ENCODE measurements at places on chromosomes 16 and 17.

- DNase-seq, result no peak
Observed at GRCh38 chr17:68169840-68170239, 78.0 kb upstream of the AMZ2 start.

- no peak for DNase-seq
Observed at GRCh38 chr16:58009856-58010416, 8.7 kb downstream of the USB1 start.

DNA sequence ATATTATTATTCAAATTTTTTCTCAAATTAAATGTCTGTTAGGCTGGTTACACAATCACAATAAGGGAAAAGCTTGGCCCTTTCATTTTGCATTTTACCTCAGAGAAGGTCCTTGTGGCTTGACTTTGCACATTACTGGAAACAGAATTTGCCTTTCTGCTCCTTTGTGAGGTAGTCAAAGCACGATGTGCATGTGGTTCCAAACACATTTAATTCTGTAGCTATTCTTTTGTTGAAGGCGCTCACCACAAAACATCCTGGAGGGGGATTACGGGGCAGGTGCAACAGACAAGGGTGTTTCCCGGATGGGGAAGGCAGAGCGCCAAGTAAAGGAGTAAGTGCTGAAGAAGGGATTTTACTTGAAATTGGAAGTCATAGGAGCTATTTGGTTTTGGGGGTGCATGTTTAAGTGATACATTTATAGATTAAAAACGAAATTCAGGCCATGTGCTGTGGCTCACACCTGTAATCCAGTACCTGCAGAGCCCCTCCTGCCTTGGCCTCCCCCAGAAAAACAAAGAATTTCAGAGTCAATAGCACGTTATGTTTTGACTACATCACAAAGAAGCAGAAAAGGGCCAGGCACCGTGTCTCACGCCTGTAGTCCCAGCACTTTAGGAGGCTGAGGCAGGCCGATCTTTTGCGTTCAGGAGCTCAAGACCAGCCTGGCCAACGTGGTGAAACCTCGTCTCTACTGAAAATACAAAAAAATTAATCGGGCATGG lies 31.2 kb upstream of the TENT4B start:
- peak; percentile 8 for DNase-seq

DNA sequence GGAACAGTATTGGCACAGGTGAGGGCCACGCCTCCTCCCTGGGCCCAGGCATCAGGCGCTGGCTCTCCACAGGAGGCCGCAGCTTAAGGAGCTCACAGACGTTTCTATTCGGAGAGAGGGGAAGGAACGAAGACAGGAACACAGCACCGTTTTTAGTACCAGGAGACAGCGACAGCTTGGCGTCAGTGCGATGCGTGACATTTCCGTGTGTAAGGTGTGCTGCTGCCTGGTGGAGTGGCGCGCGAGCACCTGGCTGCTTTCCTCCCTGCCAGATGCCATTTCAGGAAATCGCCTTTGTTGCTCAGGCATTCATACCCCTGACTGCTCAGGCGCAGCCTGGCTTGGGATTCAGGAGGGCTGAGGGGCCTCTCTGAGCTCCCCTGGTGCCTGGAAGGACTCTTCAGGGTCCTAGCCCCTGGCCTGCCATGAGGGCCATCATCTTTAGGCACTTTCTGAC lies 367.5 kb downstream of the CPPED1 start:
- no peak for DNase-seq

DNA sequence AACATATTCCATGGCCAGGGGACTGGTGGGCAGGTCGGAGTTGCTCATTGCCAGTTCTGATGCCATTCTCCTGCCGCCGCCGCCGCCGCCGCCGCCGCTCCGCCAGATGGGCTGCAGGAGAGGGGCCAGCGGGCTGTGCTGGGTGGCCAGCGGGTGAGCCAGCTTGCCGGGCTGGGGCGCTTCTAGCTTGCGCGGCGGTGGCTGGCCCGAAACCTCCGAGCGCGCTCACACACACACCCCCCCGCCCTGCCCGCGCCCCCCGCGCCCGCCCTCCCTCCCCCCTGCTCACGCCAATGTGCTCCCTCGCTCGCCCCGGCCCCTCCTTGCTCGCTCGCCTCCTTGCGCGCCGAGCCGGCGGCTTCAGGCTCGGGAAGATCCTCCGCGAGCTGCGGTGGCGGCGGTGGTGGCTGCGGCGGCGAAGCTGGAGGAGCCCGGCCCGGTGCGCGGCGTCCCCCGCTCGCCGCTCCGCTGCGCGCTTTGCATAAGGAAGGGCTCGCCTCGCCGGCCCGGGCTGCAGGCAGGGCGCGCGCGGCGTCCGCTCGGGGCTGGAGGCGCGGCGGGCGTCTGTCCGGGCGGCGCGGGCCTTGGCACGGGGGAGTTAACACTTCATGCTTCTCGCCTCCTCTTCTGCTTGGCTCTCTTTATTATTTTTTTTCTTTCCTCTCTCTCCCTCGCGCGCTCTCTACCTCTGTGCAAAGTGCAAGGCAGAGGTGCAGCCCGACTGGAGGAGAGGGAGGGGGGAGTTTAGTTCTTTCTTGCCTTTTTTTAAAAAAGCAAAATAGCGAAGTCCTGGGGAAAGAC lies 500 bp downstream of the MAF start:
- peak; percentile 46 for DNase-seq

DNA sequence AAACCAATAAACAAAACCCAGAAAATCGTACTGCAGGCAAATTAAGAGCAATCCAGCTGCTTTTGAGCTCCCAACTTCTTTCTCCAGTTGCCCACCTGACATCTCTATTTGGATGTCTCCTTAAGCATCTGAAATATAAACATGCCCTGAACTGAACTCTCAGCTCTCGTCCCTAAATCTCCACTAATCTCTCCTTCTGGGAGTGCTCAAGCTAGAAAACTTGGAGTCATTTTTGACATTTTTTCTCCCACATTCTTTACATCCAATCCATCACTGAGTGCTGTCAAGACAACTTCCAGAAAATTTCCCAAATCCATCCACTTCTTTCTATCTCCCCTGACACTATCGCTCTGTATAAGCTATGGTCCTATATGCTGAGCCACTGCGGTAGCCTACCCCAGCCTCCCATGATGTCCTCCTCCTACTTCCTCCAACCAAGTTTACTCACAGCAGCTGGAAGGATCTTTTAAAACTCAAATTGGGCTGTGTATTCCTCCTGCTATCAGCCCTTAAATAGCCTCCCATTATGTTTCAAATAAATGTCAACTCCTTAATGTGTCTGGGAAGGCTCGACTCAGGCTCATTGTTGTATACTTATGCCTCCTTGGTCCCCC lies 53.1 kb downstream of the HS3ST3B1 start:
- DNase-seq, result no peak

- no peak for DNase-seq
Observed at GRCh38 chr17:73469311-73469710, 157.5 kb upstream of the CDC42EP4 start.

DNA sequence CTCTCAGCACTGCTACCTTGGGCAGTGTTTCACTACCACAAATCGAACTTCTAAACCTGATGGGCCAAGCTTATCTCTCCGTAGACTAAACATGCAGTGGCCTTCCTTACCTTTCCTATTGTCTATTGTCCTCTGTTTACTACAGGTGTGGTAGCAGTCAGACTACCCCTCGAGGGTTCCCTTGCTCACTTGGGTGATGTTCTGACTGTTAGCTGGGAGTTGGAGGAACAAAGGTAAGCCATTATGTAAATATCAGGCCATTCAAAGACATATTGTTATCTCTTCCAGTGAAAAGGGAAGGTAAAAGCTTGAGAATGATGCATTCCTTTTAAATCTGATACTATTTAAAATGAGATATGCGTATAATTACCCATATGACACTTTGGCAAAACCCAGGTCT lies 828.3 kb upstream of the EEF2KMT start:
- no peak for DNase-seq

- DNase-seq, result no peak
Observed at GRCh38 chr17:58312829-58313228, 15.8 kb downstream of the TSPOAP1 start.

- DNase-seq, result no peak
Observed at GRCh38 chr17:28818819-28819221, 23.8 kb downstream of the FAM222B start.

DNA sequence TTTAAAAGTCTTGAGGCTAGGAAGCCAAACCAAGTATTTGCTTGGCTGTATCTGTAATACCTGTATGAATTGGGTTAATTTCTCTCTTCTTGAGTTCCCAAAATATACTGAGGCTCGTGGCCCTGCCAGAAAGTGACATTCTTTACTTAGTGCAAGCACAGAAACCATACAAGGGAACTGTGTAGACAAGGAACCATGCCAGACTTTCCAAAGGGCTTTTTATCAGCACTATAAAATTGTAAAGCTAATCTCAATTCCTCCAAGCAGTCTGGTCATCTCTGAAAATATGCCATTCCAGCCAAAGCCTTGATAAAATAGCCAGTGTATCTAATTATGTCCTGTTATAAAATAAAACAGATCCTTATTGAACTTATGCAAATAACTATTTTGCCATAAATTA lies 7.2 kb upstream of the CRYM start:
- DNase-seq, result no peak

DNA sequence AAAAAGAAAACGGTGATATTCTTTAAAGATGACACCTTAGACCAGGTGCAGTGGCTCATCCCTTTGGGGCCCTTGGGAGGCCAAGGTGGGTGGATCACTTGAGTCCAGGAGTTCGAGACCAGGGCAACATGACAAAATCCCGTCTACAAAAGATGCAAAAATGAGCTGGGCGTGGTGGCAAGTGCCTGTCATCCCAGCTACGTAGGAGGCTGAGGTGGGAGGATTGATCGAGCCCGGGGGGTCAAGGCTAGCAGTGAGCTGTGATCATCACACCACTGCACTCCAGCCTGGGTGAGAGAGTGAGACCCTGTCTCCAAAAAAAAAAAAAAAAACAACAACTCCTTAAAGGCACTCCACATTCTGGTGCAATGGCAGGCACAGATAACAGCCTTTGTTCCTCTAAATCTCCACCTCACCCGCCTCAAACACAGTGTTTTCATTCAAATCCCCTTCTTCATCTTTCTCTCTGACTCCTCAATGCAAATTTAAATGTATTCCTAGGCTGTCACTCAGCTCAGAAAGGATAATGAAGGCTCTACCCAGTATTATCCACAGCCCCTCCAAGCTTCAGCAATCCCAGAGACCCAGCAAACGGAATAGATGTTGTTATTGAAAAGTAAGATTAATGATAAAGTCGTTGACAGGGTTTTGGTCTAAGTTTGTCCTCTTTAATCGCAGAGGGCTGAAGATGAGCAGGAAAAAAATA lies 56.2 kb upstream of the CACNG5 start:
- no peak for DNase-seq

DNA sequence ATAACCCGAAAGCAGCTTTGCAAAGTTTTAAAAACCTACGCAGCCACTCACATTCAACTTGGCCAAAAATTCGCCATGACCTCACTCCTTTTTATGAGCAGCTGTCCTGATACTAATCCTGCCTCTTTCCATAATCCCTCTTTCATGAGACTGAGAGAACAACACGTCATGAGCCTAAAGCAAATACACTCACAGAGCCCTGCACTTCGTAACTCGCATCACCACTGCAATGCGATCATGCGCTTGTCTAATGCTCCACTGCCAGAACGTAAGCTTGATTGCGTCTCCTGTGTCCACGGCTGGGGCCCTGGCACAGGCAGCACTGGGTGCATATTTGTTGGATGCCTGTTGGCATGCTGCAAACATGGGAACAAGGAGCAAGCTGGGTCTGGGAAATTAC lies 36.2 kb downstream of the CDRT4 start:
- DNase-seq, result no peak

- DNase-seq, result peak; percentile 26
Observed at GRCh38 chr17:38591759-38592241, 14.0 kb downstream of the SRCIN1 start.

DNA sequence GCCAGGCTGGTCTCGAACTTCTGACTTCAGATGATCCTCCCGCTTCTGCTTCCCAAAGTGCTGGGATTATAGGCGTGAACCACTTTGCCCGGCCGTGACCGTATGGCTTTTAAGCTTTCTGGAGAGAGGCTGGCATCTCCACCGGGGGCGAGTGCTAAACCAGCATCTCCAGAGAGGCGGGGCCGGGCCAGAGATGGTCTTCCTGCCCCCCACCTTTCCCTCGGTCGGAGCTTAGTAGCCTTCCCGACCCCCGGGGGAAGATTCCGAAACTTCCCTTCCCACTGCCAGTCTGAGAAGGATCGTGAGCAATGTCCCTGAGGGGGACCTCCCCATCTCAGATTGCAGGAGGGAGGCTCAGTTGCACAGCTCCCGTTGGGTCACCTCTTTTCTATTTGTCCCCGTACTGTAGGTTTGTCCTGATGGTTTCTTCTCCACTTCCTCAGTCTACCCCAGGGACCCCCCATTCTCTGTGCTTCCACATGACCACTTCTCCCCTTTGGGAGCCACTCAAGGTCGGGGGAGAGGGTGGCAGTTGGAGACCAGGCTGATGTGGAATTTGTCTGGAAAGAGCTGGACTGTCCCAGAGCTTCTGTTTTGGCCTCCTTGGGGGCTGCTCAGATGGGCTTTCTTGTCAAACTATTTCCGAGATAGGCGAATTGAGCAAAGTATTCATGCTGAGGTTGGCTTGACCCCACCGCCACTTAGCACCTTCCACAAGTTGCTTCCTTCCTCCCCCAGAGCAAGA lies 18.2 kb downstream of the IGF2BP1 start:
- no peak for DNase-seq

GRCh38 chr17:5282642-5283217 lies 646 bp downstream of the RABEP1 start:
- DNase-seq, result peak; percentile 31
